ENCODE measurements at places on chromosomes 1 and 21.

DNA sequence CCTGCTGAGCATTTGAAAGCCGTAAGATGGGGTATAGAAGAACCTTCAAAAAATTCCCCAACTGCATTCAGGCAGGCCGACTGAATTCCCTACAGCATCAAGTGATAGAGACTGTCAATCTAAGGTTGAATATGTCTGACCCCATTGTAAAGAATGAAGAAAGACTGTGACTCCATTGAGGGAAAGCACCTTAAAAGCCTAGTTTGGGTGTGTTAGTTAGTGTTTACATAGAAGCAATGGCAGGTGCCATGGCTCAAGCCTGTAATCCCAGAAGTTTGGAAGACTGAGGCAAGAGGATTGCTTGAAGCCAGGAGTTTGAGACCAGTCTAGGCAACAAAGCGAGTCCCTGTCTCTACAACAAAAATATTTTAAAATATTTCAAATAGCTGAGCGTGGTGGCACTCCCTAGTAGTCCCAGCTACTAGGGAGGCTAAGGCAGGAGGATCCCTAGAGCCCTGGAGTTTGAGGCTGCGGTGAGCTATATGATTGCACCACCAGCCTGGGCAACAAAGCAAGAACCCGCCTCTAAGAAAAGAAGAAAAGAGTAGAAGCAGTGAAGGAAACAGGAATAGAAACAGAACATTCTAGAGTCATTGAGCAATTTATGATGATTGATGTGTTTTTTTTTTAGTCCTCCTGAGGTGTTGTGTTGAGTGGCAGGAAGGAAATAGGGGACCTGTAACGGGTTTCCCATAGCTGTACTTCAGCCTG lies 15.4 kb downstream of the POLR3GL start:
- DNase-seq = no peak

DNA sequence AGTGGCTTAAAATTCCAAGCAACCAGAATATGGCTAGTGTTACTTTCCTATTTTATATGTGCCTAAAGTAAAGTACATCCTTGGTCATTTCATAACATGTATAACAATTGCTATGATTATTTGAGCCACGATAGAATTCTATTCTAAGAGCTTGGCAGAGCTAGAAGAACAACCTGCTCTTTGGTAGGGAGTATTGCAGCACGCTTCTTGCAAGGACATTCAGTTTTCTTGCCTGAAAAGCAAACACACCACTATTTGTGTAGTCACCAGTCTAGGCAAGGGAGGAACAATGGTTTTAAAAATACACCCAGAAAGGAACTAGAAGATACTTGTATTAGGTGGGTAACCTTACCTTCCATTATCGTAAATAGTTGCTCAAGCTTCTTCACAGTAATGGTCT lies 51.5 kb downstream of the CNST start:
- DNase-seq = no peak

DNA sequence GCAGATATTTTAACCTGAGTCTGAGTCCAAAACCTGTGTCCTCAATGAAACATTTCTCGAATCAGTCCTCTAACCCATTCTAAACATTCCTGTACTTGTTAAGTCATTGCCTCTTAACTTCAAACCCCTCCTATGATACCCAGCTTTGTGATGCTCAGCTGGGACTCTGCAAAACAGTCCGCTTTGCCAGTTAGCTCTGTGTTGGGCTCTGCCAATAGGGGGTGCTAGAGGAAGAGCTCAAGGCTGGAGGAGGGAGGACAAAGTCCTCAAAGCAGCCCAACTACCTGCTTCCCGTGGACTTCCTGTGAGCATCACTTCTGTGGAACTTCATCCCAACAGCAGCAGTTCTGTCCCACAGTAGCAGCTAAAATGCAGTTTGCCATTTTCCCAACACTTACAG lies 38.1 kb upstream of the SYT14 start:
- DNase-seq = peak; percentile 68

DNA sequence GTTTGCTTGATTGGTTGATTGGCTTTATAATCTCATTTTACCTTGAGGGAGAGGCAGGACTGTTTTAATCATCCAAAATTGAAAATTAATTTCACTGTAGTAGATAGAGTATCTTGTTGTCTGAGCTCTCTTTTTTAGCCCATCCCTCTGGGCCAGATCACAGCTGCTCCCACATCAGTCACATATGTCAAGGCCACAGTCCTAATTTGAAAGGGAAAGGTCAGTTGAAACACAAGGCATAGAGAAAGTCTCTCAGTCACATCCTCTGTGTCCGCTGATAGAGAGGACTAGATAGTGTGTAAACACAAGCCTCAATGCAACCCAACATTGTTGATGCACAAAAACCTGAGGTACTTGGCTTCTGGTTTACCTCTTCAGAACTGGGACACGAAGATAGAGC lies 6.8 kb downstream of the C1orf74 start:
- DNase-seq = no peak

DNA sequence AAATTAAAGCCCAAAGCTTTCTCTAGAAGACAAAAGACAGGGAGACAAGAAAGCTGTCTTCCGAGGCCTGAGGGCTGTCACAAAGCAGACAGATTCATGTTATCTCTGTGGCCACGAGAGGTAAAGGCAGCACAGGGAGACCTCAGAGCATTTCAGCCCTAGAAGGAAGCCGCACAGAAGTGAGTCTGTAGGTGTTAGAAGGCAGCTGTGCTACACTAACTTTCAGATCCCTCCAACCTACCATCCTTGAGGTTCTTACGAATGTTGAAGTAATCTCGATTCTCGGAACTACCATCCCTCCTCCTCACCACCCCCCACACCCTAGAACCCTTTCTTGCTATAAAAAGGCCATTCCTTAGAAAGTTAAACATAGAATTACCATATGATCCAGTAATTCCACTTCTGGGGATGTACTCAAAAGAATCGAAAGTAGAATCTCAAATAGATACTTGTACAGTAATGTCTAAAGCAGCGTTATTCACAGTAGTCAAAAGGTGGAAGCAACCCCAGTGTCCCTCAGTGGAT lies 21.5 kb upstream of the LYST start:
- no peak for DNase-seq
